ENCODE measurements at places on chromosomes 13 and 19.
A peak's percentile ranks its signal among the peaks of the same experiment; 100 is the strongest.

DNA sequence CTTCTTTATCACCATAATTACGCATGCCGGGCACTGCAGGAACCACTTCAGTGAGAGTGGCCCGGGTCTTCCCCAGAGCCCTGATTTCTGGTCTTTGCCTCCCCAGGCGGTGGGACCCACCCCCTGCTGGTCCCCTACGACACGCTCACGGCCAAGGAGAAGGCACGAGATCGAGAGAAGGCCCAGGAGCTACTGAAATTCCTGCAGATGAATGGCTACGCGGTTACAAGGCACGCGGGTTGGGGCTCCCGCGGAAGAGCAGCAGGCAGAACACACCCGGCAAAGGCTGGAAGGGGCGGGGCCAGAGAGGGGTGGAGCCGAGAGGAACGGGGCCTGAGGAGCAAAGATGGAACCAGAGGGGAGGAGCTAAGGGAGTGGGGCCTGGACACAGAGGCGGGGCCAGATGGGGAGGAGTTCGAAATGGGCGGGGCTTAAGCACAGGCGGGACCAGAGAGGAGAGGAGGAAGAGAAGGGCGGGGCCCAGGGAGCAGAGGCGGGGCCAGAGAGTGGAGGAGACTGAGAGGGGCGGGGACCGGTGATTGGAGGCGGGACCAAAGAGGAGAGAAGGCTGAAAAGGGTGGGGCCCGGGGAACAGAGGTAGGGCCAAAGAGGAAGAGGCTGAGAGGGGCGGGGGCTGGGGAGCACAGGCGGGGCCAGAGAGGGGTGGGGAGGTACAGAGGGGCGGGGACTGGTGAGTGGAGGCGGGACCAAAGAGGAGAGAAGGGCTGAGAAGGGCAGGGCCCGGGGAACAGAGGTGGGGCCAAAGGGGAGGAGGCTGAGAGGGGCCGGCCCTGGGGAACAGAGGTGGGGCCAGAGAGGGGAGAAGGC is 73.4 kb downstream of the RYR1 start:
- DNase-seq = peak; percentile 89

GRCh38 chr19:39848392-39848791 is 2.2 kb upstream of the FBL start:
- no peak for DNase-seq

GRCh38 chr19:49878744-49879070 is 1.2 kb downstream of the TBC1D17 start:
- no peak for DNase-seq

DNA sequence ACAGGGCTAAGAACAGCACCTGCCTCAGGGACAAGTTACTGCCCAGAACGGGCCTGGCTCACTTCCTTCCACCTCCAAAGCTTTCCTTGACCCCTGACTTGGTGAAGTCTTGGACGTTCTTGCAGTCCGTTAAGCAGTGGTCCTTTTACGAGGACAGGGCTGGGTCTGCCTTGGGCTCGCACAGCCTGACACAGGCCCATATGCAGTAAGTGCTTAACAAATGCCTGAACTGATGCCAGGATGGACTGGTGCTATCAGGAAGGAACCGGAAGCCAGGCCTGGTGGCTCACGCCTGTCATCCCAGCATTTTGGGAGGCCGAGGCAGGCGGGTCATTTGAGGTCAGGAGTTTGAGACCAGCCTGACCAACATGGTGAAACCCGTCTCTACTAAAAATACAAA is 1.8 kb upstream of the PLK5 start:
- no peak for DNase-seq

All from activated CD4-positive, CD25-positive, alpha-beta regulatory T cell treated with anti-CD3 and anti-CD28 coated beads, Interleukin-2, amount 50 U/mL, for 72 hours (primary cell).